ENCODE measurements at places on chromosomes 12 and 14.

GRCh38 chr12:43290836-43291235, 261.2 kb downstream of the ADAMTS20 start:
- no peak for DNase-seq

- no peak for DNase-seq
These were observed 27.4 kb downstream of the PCNX1 start for GRCh38 chr14:70934502-70935134.

- DNase-seq, result no peak
These were observed 176.7 kb downstream of the CALM1 start for GRCh38 chr14:90573385-90574105.

GRCh38 chr14:31205681-31206535, 1.7 kb downstream of the HECTD1 start:
- no peak for DNase-seq

DNA sequence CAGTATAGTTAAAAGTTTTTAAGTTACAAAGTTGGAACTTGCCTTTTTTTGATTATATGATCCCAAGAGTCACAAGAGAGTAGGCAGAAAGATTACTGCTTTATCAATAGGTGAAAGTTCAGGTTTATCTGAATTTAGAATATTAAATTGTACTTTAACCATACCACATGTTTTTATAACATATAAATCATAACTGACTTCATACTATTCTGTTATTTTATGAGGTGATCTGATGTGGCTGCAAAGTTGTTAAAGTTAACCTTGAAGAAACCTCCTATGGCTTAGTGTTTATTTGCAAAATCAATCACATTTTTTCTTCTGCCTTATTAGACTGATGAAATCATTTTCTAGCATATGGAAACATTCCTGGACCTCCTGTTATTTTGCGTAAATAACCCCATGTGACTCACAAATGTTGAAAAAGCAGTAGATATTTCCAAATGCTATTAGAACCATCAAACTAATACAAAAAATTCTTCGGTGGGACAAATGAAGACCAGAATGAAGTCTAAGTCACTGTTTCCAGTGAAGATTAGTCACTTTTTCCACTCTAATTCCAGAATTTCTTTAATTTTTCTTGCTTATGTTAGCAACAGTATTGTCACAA, 132.1 kb downstream of the RAD51B start:
- no peak for DNase-seq

Data from stimulated activated CD8-positive, alpha-beta memory T cell treated with anti-CD3 and anti-CD28 coated beads, Interleukin-15, amount 100 ng/mL, for 4 hours (primary cell).